ENCODE measurements at places on chromosomes 4 and X. TPM values are rescaled to one million over a fixed set of nuclear protein-coding genes. Genes with fewer than 3 reads are reported as not detected.

DNA sequence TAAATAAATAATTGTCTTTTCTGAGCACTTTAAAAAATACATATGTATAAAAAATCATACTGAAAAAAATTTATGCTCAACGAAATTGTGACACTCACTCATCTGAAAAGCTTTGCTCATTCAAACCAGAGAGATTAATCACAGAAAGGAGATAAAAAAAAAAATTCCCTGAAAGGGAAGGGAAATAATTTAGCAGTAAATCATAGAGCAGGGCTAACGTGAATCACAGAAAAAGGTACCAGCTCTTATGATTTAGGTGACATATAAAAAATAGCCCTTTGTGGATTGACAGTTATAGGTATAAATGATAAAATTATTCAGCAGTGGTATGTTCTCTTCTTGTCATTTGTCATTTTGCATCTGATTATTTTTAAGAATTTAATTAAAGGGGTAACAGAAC, 552.7 kb upstream of the TENM3 start:
- H3K4me1 ChIP-seq: no peaks in the 10 kb centered on the region
- H3K27me3 ChIP-seq: no peaks in the 10 kb centered on the region
- no peaks in the 10 kb centered on the region for H3K36me3 ChIP-seq
- no peak for DNase-seq
- no peak overlapping the region for H3K27ac ChIP-seq
- no peak overlapping the region for H3K4me3 ChIP-seq

DNA sequence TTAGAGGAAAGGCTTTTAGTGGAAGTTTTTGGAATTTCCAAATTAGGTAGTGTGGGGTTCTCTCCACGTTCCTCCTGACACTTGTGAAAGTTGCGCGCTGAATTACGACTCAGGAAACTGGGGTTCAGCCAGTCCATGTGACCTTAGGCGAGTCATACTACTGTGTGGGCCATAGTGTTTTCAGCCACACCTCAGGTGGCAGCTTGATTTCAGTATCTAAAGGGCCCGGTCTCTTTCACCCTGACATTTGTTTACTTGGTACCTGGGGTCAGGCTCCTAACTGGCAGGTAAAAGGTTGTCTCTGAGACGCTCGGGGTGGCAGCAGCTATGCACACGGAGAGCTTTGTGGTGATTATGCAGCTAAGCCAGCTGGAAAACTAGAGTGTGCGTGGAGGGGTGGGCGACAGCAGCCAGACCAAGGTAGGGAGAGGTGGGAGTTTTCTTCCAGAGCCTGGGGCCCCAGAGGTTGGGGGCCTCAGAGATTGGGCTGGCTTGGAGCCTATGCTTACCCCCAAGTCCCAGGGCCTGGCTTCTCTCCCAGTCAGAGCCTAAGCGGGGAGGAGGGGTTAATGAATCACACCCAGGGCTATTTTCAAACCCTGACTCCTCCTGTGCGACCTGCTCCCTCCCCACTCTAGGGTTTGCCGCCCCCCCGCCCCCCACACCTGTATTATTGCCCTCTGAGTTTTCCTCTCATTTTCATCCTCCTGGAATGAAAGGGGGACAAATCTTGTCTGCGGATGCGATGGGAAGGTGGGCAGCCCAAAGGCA, 47.2 kb downstream of the STARD8 start:
- no peak overlapping the region for H3K4me3 ChIP-seq
- no peak overlapping the region for H3K27ac ChIP-seq
- no peaks in the 10 kb centered on the region for H3K36me3 ChIP-seq
- H3K4me1 ChIP-seq: no peaks in the 10 kb centered on the region
- no peak for DNase-seq

DNA sequence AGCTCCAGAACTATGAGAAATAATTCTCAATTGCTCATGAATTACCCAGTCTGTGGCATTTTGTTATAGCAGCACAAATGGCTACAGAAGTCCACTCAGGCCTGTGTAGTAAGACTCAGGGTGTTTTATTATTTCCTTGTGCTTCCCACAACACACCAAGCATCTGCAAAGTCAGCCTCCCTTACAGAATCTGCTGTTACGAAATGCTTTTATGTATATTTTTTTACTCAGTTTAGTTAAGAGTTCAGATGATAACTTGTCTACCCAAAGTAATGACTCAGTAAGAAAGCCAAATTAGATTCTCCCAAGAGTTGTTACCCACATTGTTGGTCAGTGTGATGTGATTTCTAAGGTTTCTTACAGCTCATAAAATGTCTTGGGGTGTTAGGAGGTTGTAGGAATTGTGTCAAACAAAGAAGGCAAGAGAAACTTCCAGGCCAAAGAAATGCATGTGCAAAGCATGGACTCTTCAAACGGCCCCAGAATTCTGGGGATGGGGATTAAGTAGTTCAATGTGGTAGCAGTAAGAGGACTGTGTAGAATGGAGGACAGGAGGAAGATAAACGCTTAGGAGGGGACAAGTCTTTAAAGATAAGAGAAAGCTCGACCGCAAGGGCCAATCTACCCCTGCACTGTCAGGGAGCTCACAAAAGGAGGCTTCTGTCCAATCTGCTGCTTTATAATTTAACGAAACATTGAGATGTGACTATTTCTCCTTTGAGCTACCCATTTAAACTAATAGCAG, 35.4 kb upstream of the TMEM184C start:
- H3K36me3 ChIP-seq: no peaks in the 10 kb centered on the region
- no peak overlapping the region for H3K27ac ChIP-seq
- no peak overlapping the region for H3K4me3 ChIP-seq
- H3K27me3 ChIP-seq: no peaks in the 10 kb centered on the region
- DNase-seq: no peak
- no peaks in the 10 kb centered on the region for H3K4me1 ChIP-seq

- no peak for DNase-seq
- H3K4me3 ChIP-seq: no peak overlapping the region
- H3K27me3 ChIP-seq: no peaks in the 10 kb centered on the region
- H3K4me1 ChIP-seq: no peaks in the 10 kb centered on the region
- no peak overlapping the region for H3K27ac ChIP-seq
- no peaks in the 10 kb centered on the region for H3K36me3 ChIP-seq
These were observed 618.1 kb downstream of the PPP4R3C start for GRCh38 chrX:26845056-26845455.

The CXCL11 gene
- 0.45 TPM for total RNA-seq

Data from aorta (tissue), 5 donors.